ENCODE measurements at places on chromosomes 16 and 17.

- DNase-seq, result peak; percentile 64
Measured at GRCh38 chr17:50267074-50267841, 7.0 kb upstream of the TMEM92 start.

- DNase-seq, result peak; percentile 39
Measured at GRCh38 chr17:81295676-81296381, 722 bp upstream of the SLC38A10 start.

- DNase-seq, result no peak
Measured at GRCh38 chr16:85136213-85136701, 24.0 kb upstream of the CIBAR2 start.

GRCh38 chr17:82229698-82230608 lies 1.1 kb downstream of the SLC16A3 start:
- no peak for DNase-seq

GRCh38 chr16:3458278-3458851 lies 14.9 kb downstream of the NAA60 start:
- DNase-seq, result peak; percentile 59

DNA sequence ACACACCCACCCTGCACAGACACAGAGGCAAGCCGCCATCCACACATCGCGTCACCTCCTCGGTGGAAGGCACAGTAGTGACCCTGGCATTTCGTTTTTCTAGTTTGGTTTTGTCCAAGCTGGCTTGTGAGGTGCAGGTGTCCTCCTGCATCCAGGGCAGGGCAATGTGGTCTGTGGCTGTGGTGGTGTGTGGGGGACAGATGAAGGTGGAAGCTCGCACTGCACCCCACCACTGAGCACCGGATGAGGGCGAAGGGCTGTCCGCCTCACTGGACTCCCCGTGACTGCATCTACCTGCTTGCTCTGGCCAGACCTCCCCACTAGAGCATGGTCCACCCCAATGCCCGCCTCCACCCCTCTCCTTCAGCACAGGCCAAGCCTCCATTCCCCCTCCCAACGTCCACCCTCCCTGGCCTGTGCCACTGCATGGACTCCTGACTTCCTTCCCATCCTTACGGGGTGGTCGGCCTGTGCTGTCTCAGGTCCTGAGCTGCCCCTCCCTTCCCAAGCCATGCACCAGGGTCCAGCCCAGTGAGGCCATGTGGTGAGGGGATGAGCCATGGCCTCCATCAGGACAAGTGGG lies 78.8 kb upstream of the CBX4 start:
- DNase-seq, result no peak

DNA sequence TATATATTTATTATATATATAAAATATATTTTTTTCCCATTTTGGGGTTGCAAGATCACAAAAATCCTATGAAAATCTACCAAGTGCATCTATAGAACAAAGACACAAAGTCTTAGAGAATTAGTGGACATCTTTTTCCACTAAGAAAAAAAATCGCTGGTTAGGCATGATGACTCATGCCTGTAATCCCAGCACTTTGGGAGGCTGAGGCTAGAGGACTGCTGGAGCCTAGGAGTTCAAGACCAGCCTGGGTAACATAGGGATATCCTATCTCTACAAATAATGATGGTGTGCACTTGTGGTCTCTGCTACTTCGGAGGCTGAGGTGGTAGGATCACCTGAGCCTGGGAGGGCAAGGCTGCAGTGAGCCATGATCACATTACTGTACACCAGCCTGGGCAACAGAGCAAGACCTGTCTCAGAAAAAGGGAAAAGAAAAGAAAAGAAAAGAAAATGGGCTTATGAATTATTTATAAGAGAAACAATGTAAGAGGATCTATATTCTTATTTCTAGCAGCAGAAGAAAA lies 185.1 kb upstream of the PSMD7 start:
- no peak for DNase-seq

GRCh38 chr17:520447-521182 lies 168.0 kb upstream of the RPH3AL start:
- DNase-seq, result peak; percentile 81

GRCh38 chr17:72906306-72906705 lies 186.2 kb downstream of the SLC39A11 start:
- no peak for DNase-seq

DNA sequence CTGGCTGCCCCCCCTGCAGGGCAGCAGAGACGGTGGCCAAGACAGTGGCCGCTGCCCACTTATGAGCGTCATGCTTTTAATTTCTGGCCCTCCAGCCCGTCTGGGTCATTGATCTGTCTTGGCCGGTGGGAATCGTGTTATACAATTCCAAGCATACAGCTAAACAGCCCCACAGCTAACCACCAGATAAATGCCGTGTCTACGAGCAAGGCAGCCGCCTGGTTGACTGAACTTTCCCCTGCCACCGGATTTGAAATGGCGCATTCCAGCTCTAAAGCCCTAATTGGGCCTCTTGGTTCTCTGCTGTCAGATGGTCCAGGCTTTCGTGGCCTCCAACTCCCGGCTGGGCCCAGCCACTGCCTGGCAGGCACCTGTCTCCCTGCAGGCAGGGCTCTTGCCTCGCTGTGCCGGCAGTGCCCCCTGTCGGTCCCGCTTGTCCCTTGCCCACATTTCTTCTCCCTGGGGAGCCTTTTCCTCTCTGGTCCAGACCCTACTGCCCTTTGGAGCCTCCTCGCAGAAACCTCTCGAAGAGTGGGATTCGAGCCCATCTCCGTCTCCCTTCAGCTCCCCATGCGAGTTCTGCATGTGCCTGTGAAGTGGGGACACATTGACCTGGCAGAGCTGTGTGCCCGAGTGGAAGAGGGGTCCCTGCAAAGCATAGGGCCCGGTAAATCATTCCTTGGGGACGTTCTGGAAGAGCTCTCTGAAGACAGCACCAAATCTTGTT lies 1.8 kb upstream of the RBFOX3 start:
- DNase-seq, result peak; percentile 19

- DNase-seq, result no peak
Measured at GRCh38 chr16:80341263-80341662, 199.5 kb upstream of the DYNLRB2 start.

DNA sequence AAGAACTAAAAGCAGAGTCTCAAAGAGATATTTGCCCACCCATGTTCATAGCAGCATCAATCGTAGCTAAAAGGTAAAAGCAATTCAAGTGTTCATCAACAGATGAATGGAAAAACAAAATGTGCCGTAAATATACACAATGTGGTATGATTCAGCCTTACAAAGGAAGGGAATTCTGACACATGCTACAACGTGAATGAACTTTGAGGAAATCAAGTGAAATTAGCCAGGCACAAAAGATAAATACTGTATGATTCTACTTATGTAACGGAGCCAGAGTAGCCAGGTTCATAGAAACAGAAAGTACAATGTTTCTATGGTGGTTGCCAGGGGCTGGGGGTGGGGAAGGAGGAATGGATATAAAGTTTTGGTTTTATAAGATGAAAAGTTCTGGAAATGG lies 57.8 kb upstream of the IL34 start:
- no peak for DNase-seq

DNA sequence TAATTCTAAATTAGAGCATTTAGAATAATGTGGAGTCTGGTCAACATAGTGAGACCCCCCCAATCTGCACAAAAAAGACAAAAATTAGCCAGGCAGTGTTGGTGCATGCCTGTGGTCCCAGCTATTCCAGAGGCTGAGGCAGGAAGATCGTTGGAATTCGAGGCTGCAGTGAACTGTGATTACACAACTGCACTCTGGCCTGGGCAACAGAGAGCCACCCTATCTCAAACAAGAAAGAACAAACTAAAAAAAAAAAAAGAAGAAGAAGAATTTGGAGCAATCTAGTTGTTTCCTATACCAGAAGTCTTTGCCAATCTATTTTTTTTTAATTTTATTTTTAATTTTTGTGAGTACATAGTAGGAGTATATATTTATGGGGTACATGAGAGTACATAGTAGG lies 6.0 kb downstream of the CETP start:
- peak; percentile 34 for DNase-seq

- DNase-seq, result no peak
Measured at GRCh38 chr16:10968498-10968897, 24.1 kb downstream of the CLEC16A start.

DNA sequence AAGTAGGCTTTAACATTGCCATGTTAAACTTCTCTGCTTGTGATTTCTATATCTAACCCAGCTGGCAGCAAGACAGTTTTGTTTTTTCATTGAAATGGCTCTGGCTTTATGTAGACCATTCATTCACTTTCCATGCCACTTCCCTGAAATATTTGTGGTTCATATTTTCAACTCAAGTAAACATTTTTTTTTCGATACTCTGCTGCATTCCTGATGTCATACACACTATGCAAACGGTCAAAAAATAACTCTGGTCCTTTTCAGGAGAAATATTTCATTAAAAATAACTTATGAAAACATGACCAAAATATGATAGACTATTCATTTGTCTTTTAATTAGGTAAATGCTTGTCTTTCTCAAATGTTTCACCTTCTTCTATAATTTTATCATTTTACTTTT lies 116.3 kb downstream of the USP22 start:
- peak; percentile 68 for DNase-seq
